ENCODE measurements at places on chromosomes 6 and 20. TPM values are rescaled to one million over a fixed set of nuclear protein-coding genes. Genes with fewer than 3 reads are reported as not detected.

Gene ZNF391
- 0.10 TPM for total RNA-seq

Gene LPA
- total RNA-seq, result 196 TPM

Gene ELOVL5
- total RNA-seq, result 54.4 TPM

Gene HLA-DRA
- 24.4 TPM for total RNA-seq

Gene MAS1
- not detected for total RNA-seq

Gene TMEM244
- not detected for total RNA-seq

- DNase-seq, result no peak
Measured at GRCh38 chr6:102571236-102571908, 1177.9 kb downstream of the GRIK2 start.

DNA sequence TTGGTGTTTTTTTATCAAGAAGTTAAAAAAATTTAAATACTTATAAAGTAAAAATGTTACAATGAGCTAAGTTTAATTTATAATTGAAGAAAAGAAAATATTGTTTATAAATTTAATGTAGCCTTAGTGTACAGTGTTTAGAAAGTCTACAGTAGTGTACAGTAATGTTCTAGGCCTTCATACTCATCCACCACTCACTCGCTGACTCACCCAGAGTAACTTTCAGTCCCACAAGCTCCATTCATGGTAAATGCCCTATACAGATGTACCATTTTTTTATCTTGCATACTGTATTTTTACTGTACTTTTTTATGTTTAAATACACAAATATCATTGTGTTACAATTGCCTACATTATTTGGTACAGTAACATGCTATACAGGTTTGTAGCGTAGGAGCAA lies 26.0 kb downstream of the HTR1E start:
- DNase-seq, result no peak

- DNase-seq, result peak; percentile 39
Measured at GRCh38 chr6:42403421-42403820, 48.3 kb downstream of the TRERF1 start.

GRCh38 chr6:112286010-112286409 lies 31.6 kb upstream of the LAMA4 start:
- DNase-seq, result no peak

GRCh38 chr6:149190224-149190831 lies 127.2 kb upstream of the TAB2 start:
- DNase-seq, result peak; percentile 54

GRCh38 chr20:63873477-63873971 lies 8.5 kb downstream of the TPD52L2 start:
- DNase-seq, result no peak

DNA sequence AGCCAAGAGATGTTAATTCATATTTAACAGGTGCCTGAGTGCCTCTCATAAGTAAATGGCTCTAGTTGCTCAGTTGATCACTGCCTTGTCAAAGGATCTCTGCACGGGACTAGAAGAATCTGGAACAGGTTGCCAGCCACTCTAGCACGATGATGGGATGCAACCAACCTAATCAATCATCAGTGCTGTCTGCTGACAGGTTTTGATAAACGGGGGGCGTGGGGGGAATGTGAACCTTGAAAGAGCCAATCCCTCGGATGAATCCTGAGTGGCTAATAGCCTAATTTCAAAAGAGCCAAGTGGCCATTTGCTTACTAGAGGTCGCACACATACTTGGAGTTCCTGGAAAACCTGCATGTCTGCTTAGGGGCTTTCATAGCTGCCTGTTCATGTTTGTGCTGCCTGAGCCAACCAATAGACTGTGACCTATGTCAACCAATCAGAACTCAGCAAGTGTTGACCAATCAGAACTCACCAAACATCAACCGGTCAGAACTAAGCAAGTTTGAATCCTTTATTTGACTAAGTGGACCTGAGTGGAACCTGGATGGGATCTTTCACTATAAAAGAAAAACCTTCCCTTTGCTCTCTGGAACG lies 43.5 kb upstream of the ECI2 start:
- DNase-seq, result no peak

- DNase-seq, result no peak
Measured at GRCh38 chr20:59880198-59880597, 53.2 kb downstream of the SYCP2 start.

GRCh38 chr6:25065666-25066065 lies 129.9 kb upstream of the RIPOR2 start:
- DNase-seq, result no peak

DNA sequence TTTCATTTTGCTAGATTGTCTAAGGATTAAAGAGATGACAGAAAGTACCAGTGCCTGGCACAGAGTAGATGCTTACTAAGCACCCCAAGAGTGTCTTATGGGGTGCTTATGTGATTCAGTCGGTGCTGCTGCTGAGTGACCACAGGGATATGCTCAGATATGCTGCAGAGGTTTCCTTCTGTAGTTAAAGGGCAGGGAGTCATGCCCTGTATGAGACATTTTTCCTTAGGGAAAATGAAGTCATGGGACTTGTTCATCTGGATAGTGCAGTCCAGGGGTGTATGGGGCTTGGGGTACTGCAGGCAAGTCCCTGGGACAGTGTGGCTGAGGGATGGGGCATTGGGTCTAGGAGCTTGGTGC lies 25.1 kb downstream of the TOX2 start:
- DNase-seq, result no peak

Data from left lobe of liver (tissue), 2 donors.